Transverse colon (tissue), 4 donors: ENCODE measurements at places on chromosomes 2 and 18. TPM values are rescaled to one million over a fixed set of nuclear protein-coding genes. Genes with fewer than 3 reads are reported as not detected.

Gene VIT
- total RNA-seq: not detected

Gene MARCO
- 47.0 TPM for total RNA-seq

Gene HOXD8
- total RNA-seq: 7.8 TPM

Gene NDC80
- total RNA-seq: not detected

Gene TANC1
- total RNA-seq: 51.4 TPM

Gene TRIP12
- 157 TPM for total RNA-seq

Gene IHH
- total RNA-seq: 65.6 TPM

Gene NTSR2
- total RNA-seq: not detected

Gene SULT1C4
- not detected for total RNA-seq

Gene POMC
- 7.9 TPM for total RNA-seq

Gene COPS7B
- 51.3 TPM for total RNA-seq

Gene FBXO41
- 1.4 TPM for total RNA-seq

Gene CYP27A1
- 92.4 TPM for total RNA-seq

Gene NUP35
- 0.75 TPM for total RNA-seq

Gene ST6GAL2
- 0.75 TPM for total RNA-seq

Gene PID1
- total RNA-seq: 33.6 TPM

Gene SLC35F6
- 36.3 TPM for total RNA-seq

Gene NMUR1
- total RNA-seq: not detected

Gene AQP12A
- not detected for total RNA-seq

Gene NXPH2
- total RNA-seq: not detected

Gene PJVK
- 1.6 TPM for total RNA-seq

Gene AP1S3
- 6.7 TPM for total RNA-seq

Gene TXNDC2
- total RNA-seq: not detected

Gene RASGRP3
- total RNA-seq: 16.5 TPM

Gene ROCK2
- 71.1 TPM for total RNA-seq

Gene TMEM200C
- total RNA-seq: 0.14 TPM

Gene VSNL1
- total RNA-seq: not detected

Gene ANKRD36B
- total RNA-seq: 26.6 TPM

Gene SPP2
- total RNA-seq: not detected

Gene OXER1
- total RNA-seq: 0.48 TPM

Gene CIB4
- total RNA-seq: not detected

Gene ANKRD30B
- total RNA-seq: not detected

Gene TAF4B
- 11.9 TPM for total RNA-seq

Gene RHBDD1
- 47.5 TPM for total RNA-seq

Gene SCN2A
- total RNA-seq: not detected

Gene INO80B
- total RNA-seq: 23.1 TPM

Gene ZNF385B
- 2.6 TPM for total RNA-seq

Gene TFCP2L1
- total RNA-seq: 52.7 TPM

Gene IFIH1
- 23.5 TPM for total RNA-seq

Gene CFAP210
- total RNA-seq: not detected

Gene YES1
- 64.1 TPM for total RNA-seq

Gene NYAP2
- total RNA-seq: 0.14 TPM

Gene LRRFIP1
- 98.5 TPM for total RNA-seq
